ENCODE measurements at places on chromosomes 1 and 21. TPM values are rescaled to one million over a fixed set of nuclear protein-coding genes. Genes with fewer than 3 reads are reported as not detected.

- peaks cover 34% of the 10 kb centered on the region for H3K4me1 ChIP-seq
- H3K4me3 ChIP-seq, result peak overlapping the region; percentile 57
- H3K27ac ChIP-seq, result peak overlapping the region; percentile 73
- H3K27me3 ChIP-seq, result peaks cover 9% of the 10 kb centered on the region
Observed at GRCh38 chr1:115829023-115829674, 11.8 kb downstream of the NHLH2 start.

DNA sequence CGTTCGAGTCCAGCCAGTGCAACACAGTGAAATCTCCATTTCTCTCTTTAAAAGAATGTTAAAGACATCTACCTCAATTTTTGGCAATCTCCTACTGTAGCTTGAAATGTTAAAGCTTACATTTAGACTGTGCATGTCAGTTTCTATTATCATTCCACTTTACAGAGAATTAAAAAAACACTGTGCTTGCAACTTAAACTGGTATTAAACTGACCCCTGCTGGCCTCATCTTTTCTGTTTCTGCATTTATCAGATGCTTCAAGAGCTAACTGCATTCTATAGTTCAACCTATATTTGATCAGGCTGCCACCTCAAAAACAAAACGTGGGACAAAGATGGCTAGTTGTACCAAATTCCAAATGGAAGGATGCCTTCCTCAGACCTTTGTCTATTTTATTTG, 226.5 kb downstream of the SMYD3 start:
- H3K36me3 ChIP-seq, result no peaks in the 10 kb centered on the region
- H3K27ac ChIP-seq, result no peak overlapping the region
- no peaks in the 10 kb centered on the region for H3K4me1 ChIP-seq
- no peaks in the 10 kb centered on the region for H3K27me3 ChIP-seq
- H3K4me3 ChIP-seq, result no peak overlapping the region

FCGR3B gene
- 1.2 TPM for polyA plus RNA-seq

B4GALT2 gene
- polyA plus RNA-seq, result 37.4 TPM

DNA sequence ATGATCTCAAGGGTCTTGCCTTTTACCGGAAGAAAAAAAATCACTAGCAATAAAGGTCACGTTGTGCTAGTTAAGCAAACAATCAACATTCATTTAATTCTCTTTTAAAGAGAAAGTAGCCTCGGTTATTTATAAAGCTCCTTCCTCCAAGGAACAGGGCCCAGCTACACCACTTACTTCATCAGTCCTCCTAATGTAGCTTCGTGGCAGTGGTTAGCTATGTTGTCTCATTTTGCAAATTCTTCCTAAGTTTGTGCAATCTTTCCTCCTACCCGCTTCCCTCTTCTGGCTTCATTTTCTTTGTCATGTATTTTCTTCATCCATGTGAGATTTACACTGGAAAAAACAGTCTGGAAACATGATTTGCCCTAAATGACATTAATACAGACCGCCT, 554.2 kb downstream of the NUF2 start:
- H3K27me3 ChIP-seq, result no peaks in the 10 kb centered on the region
- H3K4me3 ChIP-seq, result no peak overlapping the region
- H3K4me1 ChIP-seq, result no peaks in the 10 kb centered on the region
- H3K27ac ChIP-seq, result peak overlapping the region; percentile 64
- H3K36me3 ChIP-seq, result no peaks in the 10 kb centered on the region

DNA sequence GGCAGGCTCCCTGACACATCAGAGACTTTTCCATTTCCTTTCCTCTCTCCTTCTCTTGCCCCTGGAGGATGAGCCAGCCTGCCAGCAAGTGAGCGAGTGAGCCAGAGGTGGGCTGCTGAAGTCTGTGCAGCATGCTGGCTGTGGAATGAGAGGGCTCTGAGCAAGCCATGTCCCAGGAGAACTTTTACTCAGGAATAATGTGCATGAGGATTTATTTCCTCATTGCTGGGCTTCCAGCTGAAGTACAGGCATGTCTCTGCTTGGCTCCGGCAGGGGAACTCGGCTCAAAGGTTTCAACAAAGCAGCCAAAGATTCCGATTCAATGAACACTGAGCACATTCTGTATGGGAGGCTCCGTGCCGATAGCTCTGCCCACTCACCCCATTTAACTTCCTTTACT, 43.7 kb downstream of the UBIAD1 start:
- H3K4me3 ChIP-seq, result no peak overlapping the region
- peaks cover 10% of the 10 kb centered on the region for H3K27me3 ChIP-seq
- no peaks in the 10 kb centered on the region for H3K36me3 ChIP-seq

NBPF9 gene
- 6.4 TPM for polyA plus RNA-seq

LAMC2 gene
- 4.3 TPM for polyA plus RNA-seq

DNA sequence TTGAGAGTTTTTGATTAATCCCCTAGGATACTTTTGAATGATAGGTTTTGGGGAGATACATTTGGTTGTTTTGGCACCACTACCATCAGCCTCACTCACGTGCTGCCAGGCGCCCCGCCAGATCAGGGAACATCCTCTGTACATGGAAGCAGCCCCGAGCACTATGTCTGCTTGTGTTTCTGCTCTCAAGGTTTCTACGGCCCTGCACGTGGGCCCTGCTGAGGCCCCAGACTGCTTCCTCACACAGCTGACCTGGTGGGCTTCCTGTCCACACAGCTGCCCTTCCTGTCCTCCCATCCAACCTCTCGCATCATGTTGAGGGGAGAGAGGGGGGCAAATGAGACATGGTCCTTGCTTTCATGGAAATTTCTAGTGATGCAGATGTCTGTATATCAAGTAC, 20.0 kb downstream of the ADARB1 start:
- H3K27ac ChIP-seq, result no peak overlapping the region
- peaks cover 14% of the 10 kb centered on the region for H3K4me1 ChIP-seq
- no peak overlapping the region for H3K4me3 ChIP-seq
- H3K36me3 ChIP-seq, result no peaks in the 10 kb centered on the region

DNA sequence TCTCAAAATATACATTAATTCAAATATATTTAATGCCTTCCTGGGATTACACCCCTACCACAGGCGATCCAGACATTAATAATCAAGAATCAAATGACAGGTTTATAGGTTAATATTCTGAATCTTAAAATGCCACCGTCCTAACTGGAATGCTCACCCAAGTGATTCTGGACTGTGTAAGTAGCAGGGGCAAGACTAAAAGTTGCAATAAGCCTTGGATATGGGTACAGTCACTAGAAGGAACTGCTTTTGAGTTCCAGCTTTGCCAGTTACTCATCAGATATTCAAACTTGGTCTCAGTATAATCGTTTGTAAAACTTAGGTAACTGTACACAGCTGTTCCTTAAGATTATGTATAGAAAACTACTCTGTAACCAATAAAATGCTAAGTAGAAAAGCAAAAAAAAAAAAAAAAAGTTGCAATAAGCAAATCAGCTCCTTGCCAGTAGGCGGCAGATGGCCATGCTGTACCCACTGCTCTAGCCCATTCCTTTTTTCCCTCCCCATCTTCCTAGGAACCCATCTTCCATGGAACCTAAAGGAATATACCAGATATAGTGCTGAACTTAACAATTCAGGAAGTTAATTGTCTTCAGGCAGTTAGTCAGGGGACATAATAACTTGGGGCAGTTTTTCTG, 10.5 kb downstream of the RO60 start:
- no peaks in the 10 kb centered on the region for H3K27me3 ChIP-seq
- peaks cover 4% of the 10 kb centered on the region for H3K36me3 ChIP-seq
- no peak for DNase-seq
- no peak overlapping the region for H3K27ac ChIP-seq
- H3K4me3 ChIP-seq, result no peak overlapping the region
- peaks cover 41% of the 10 kb centered on the region for H3K4me1 ChIP-seq

GRCh38 chr1:53572815-53573173, 113.6 kb downstream of the DMRTB1 start:
- no peak for DNase-seq
- no peak overlapping the region for H3K4me3 ChIP-seq
- H3K4me1 ChIP-seq, result peaks cover 15% of the 10 kb centered on the region

PODN gene
- polyA plus RNA-seq, result 18.4 TPM

DNA sequence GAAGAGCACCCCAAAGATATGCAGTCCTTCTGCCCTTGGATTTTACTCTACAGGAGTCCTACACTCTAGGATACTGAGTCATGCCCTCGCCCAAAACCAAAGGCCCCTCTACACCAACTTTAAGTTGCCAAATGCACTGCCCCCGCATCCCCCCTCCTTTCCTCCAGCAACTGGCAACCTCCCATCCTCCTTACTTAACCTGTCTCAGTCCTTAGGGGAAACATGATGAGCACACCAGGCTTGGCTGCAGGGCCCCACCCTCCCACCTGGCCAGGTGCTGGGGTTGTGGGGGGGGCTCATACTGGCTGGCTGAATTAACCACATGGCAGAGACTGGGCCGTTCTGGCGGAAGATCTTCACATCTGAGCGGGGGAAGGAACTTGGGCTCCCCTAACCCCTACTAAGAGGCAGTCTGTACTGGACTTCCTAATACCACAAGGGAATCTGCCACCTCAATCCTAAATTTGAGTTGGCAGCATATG, 1.2 kb downstream of the HDGF start:
- peak overlapping the region; percentile 92 for H3K4me3 ChIP-seq
- H3K27ac ChIP-seq, result peak overlapping the region; percentile 85
- DNase-seq, result peak; percentile 82
- peaks cover 5% of the 10 kb centered on the region for H3K36me3 ChIP-seq
- H3K4me1 ChIP-seq, result peaks cover 65% of the 10 kb centered on the region

DNA sequence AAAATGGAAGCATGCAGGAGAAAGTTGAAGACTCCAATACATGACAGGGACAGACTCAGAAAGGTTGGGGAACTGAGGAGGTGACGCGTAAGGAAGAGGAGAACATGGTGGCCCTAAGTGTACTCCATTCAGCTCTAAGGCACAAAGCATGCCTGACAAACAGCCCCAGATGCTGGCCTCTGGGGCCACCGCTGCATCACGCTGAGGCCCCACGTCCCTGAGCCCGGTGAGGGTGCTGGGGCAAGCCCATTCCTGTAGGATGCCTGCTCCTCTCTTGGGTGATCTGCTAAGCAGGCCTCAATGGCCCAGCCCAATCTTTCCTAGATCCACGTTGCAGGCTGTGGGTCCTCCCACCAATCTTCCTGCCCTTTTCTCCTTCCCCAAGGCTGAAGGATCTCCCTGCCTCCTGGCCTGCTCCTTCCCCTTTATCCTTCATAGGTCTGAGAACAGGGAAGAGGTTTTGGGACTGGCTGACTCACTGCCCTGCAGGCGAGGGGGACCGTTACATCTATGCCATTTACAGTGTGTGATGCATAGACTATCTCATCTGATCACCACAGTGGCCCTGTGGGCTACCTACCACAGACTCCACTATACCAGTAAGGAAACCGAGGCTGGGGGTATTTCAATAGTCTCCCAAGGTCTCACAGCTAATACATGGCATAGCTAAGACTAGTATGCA, 16.8 kb upstream of the NID1 start:
- no peaks in the 10 kb centered on the region for H3K36me3 ChIP-seq
- no peaks in the 10 kb centered on the region for H3K4me1 ChIP-seq
- no peak overlapping the region for H3K4me3 ChIP-seq

OLIG2 gene
- not detected for polyA plus RNA-seq

DNA sequence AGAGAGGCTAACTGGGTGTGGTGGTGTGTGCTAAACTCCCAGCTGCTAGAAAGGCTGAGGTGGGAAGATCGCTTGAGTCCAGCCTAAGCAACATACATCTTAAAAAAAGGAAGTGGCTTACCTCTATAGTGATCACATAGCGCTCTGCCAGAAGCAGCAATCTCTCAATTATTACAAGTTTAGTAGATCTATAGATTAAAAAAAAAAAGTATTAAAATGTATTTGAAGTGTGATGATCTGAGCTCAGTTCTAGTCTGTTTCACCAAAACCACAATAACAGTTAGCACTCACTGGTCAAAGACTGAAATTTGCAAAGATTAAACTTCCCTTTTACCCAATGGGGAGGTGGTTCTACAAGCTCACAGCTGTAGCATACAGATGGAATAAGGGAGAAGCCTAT, 76.3 kb downstream of the USP24 start:
- H3K4me1 ChIP-seq, result no peaks in the 10 kb centered on the region
- no peak overlapping the region for H3K27ac ChIP-seq
- H3K4me3 ChIP-seq, result no peak overlapping the region
- H3K27me3 ChIP-seq, result no peaks in the 10 kb centered on the region
- no peak for DNase-seq

- no peaks in the 10 kb centered on the region for H3K36me3 ChIP-seq
- no peak overlapping the region for H3K4me3 ChIP-seq
- peak overlapping the region; percentile 83 for H3K27ac ChIP-seq
- peaks cover 38% of the 10 kb centered on the region for H3K4me1 ChIP-seq
Observed at GRCh38 chr1:67572594-67573221, 112.3 kb upstream of the GADD45A start.

- no peak for DNase-seq
- H3K27ac ChIP-seq, result no peak overlapping the region
- H3K4me1 ChIP-seq, result no peaks in the 10 kb centered on the region
- no peak overlapping the region for H3K4me3 ChIP-seq
- H3K27me3 ChIP-seq, result no peaks in the 10 kb centered on the region
Observed at GRCh38 chr1:85799737-85800136, 91.5 kb upstream of the ZNHIT6 start.

DNA sequence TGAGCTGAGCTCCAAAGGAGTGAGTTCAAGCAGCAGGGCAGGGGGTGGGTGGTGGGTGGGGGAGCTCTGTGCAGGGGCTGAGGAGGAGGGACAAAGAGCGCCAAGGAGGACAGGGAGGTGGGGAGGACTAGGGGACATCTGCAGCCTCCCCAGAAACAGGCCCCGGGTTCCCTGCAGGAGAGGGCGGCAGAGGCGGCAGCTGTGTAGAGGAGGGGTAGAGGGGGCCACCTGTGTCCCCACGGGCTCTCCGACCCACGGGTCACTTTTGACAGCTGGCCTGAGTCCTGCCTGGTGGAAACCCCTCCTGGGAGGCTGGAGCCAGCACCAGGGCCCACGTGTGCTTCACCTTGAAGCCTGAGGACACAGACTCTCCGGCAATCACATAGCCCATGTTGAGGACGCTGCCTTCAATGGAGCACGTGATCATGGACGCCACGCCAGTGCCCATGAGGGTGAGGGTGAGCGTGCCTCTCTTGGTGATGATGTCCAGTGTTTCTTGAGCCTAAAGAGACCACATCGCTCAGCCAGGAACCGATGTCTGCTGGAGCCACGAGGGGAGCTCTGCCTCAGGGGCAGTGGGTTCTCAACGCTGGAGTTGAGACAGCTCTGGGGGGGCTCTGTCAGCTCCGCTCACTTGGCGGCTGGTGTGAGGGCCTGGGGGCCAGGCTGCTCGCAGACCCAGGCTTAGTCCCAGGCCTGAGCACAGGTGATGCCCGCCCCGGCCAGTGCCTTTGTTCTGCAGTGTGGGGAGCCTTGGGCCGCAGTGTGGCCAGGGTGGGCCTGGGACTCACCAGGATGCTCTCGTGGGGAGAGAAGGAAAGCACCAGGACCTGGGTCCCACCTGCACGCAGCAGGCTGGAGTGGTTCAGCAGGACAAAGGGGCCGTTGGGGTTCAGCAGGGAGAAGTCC, 6.6 kb upstream of the TMEM52 start:
- no peak overlapping the region for H3K27ac ChIP-seq
- no peak overlapping the region for H3K4me3 ChIP-seq
- no peaks in the 10 kb centered on the region for H3K4me1 ChIP-seq
- no peaks in the 10 kb centered on the region for H3K36me3 ChIP-seq

- no peak overlapping the region for H3K4me3 ChIP-seq
- no peak for DNase-seq
- H3K27me3 ChIP-seq, result no peaks in the 10 kb centered on the region
- peaks cover 8% of the 10 kb centered on the region for H3K4me1 ChIP-seq
- no peaks in the 10 kb centered on the region for H3K36me3 ChIP-seq
- H3K27ac ChIP-seq, result no peak overlapping the region
Observed at GRCh38 chr21:35314857-35315582, 265.9 kb upstream of the RUNX1 start.

- H3K27ac ChIP-seq, result no peak overlapping the region
- DNase-seq, result peak; percentile 89
- no peak overlapping the region for H3K4me3 ChIP-seq
- H3K36me3 ChIP-seq, result no peaks in the 10 kb centered on the region
Observed at GRCh38 chr1:207997486-207998268, 86.8 kb upstream of the CD34 start.

Measured in stomach (tissue), 19 donors.